ENCODE measurements at places on chromosomes 16 and 17.

GRCh38 chr17:67386965-67387551 is 10.0 kb downstream of the PITPNC1 start:
- DNase-seq, result peak; percentile 40

DNA sequence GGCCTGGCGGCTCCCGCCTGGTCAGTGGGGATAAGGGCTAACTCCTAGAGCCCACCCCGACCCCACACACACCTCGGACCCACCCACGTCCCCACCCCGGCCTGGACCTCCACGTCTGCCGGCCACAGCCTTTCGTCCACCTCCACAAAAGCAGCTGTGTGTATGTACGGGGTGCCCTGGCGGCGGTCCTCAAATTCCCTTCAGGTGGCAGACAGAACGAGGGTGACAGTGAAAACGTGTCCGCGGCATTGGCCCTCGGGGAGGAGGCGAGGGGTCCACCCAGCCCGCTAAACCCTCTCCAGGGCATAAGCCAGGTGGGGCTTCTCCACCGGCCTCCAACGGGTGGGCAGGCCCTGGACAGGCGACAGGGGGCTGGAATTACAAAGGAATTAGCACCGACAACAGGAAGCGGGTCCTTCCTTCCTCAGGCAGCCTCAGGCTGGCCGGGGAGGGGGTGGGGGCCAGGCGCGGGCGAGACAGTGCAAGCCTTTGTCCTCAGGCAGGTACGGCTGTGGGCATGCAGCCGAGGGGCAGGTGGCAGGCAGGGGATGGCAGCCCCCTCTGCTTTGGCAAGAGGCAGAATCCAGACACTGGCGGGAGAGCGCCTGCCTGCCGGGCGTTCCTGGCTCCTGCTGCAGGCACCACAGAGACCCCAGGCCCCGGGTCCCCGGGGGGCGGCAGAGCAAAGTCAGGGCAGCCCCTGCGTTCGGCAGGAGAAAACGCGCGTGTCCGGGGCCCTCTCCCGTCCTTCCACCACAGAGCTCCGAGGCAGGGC is 12.3 kb upstream of the PITPNA start:
- no peak for DNase-seq

- peak; percentile 83 for DNase-seq
Observed at GRCh38 chr16:55078699-55079410, 148.2 kb downstream of the IRX5 start.

- peak; percentile 93 for DNase-seq
Observed at GRCh38 chr17:7217113-7217987, 2.3 kb downstream of the DLG4 start.
